ENCODE measurements at places on chromosomes 1 and 21.

DNA sequence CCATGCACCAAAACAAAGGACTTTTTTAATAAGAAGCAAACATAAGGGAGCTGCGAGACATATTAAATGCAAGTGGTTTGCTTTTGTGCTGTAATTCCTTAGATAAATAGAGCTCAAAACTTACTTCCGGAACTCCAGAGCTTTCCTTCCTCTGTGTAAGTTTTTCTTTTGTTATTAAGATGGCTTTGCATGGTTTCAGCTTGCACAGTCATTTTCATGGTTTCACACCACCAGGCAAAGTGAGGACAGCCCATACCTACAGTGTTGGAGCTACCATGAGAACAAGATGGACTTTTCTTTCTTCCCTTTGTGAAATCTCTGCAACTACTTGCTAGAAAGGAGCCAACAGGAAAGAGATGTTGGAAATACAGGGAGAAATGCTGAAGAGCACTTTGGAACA, 368.0 kb downstream of the SETD4 start:
- no peak for DNase-seq

DNA sequence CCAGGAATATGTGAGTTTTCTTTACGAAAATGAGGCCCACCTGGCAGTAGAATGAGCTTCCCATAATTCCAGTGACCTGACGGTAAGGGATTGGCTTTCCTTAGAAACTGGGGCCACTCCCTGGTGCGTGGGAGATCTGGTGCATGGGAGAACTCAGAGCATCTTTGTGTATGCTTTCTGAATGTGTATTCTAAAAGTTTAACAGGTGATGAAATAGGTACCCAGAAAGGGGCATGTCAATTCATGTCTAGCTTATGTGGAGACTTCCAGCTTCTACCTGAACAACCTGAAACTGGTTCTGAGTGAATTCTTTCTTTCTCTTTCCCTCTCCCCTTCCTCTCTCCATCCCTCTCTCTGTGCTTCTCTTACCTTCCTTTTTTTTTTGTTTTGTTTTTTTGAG, 15.2 kb upstream of the FCRLA start:
- DNase-seq: no peak

- no peak for DNase-seq
Measured at GRCh38 chr1:57916041-57916440, 492.2 kb upstream of the DAB1 start.

DNA sequence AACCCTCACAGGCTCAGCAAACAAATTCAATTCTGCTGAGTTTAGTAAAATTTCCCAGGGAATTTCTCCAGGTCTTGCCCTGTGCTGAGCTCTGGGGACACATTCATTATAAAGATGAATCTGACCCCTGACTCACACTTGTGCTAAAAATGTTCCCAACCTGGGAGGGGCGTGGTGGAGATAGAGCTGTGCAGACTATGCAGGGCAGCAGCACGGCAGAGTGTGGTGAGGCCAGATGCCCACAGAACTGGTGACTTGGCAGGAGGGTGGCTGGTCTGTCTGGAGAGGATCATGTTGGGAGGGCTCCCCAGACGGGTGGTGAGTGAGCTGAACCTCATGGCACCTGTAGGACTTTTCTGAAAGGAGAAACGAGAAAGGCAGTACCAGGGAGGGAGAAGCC, 31.6 kb downstream of the FAAH start:
- no peak for DNase-seq

GRCh38 chr1:157138220-157139051, at the start of gene ETV3:
TSS of gene ETV3 (minus strand) at chr1:157138395. CDS start at chr1:157136352, 2,043 bp downstream.
- peak; percentile 78 for DNase-seq

DNA sequence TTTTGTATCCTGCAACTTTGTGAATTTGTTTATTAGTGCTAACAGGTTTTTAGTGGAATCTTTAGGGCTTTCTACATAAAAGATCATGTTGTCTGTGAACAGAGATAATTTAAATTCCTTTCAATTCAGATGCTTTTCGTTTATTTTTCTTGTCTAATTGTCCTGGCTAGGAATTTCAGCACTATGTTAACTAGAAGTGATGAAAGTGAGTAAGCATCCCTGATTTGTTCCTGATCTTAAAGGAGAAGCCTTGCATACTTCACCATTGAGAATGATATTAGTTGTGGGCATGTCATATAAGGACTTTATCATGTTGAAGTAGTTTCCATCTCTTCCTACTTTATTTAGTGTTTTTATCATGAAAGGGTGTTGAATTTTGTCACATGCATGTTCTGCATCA, 23.6 kb upstream of the TRIM67 start:
- no peak for DNase-seq

DNA sequence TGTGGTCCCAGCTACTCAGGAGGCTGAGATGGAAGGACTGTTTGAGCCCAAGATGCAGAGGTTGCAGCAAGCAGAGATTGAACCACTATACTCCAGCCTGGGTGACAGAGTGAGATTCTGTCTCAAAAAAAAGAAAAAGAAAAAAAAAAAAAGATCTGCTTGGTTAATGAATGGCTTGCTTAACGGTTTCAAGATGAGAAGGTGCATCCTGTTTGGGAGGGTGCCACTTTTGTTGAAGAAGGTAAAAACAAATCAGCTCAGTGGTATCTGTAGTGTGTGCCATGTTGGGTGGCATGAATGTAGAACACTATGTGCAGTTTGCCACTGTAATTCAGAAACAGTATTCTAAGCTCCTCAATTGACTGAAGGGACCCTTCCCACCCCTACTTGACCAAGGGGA, 94.9 kb upstream of the ETV3 start:
- DNase-seq: no peak

DNA sequence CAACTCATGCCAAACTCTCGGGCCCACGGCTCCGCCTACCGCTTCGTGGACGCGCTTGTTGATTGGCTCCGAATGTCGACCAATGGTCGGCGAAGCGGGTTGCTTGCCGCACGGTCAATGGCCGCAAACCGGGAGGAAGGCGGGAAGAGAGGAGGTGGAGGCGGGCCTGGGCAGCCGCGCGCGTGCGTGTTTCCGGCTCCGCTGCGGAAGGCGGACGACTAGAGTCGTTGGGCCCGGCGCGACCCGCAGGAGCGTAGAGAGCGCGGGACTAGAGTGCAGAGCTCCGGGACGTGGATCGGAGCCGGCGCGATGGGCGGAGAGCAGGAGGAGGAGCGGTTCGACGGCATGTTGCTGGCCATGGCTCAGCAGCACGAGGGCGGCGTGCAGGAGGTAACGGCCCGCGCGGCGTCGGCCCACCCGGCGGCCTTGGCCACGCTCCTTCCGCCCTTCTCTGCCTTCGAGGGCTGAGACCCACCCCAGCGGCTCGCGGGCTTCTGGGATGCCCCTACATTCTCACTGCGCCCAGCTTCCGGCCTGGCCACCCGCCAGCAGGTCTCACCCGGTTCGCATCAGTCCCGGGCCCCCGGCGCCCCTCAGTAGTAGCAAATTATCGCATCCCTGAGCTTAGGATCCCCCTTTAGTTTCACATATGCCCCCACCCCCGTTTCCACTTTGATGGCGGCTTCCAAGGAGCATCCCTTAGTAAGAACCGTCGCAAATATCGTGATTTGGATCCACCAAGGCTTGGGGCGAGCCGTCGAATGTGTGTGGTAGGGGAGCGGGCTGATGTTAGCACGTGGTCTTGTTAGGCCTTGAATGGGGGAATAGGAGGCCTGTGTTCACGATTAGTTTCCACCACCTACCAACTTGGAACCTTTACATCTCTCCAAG, at the start of gene NUDC:
NUDC (plus strand) TSS at position 204 of the 891 bp plus-strand sequence; CDS start at position 310, 106 bp downstream.
- peak; percentile 96 for DNase-seq

- DNase-seq: no peak
Measured at GRCh38 chr1:53519421-53519820, 60.2 kb downstream of the DMRTB1 start.
